MCF 10A (cell line): ENCODE measurements at places on chromosomes 4 and X. TPM values are rescaled to one million over a fixed set of nuclear protein-coding genes. Genes with fewer than 3 reads are reported as not detected.

DNA sequence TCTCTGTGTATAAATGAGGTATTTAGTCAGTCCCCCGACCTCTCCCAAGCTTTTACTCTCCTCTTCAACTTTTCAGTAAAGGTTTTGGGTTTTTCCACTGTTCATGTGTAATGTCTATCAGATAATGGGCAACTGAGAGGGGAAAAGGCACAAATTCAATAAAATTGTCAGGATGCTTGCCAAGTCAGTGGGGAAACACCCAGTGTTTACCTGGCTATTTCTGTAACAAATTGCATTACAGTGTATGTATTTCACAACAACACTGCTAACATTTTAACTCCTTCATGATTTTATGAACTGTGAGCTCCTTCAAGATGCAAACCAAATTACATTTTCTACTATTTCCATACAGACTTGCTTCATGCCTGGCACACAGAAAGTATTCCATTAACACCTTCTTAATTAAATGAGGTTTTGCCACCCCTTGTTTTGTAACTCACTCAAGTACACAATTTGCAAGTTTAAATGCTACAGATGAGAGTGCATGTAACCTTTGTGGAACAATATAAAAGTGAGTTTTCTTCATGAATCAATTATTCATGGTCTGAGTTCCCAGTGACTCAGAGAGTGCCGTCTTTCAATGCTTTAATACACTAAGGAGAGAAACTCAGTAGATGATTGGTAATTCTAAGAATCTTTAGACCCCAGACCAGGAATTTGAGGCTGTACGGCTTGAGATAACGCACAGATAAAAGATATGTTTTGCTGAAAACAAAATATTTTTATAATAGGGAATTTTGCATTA lies 149.8 kb upstream of the TLL1 start:
- DNase-seq, result peak; percentile 47

- DNase-seq, result peak; percentile 6
These were observed 4.0 kb upstream of the NKX3-2 start for GRCh38 chr4:13548059-13548983.

Gene SUPT20HL2
- total RNA-seq, result not detected in 2 replicates

DNA sequence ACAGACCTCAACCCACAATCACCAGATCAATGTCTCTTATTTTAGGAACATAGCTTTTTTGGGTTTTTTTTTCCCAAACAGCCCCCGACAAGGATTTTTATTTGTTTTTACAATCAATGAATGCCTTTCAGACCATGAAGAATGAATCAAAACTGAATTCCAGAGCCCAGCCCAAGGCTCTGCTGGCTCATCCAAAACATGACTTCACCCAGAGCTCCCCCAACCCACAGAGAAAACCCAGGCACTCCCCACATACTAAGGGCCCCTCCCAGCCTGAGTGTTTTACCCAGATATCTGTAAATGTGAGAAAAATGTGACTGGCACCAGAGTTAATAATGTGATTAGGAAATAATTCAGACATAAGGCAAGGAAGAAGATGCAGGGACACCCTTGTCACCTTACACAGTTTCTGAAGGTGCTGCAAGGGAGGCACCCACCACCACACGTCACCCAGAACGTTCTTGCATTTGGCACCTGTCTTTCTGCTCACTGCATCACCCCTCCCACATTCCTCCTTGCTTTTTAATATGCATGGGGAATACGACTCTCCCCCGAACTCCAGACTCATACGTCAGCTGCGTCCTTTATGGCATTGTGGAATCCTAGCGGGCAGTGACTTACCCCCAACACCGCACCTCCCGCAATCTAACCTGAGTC lies 47.8 kb upstream of the C4orf50 start:
- DNase-seq, result no peak

Gene DUSP9
- not detected in 2 replicates for total RNA-seq

Gene TMEM255A
- total RNA-seq, result not detected in 2 replicates

Gene HSD17B10
- 113 and 115 TPM in 2 replicates for total RNA-seq
